ENCODE measurements at places on chromosomes 4 and X.

DNA sequence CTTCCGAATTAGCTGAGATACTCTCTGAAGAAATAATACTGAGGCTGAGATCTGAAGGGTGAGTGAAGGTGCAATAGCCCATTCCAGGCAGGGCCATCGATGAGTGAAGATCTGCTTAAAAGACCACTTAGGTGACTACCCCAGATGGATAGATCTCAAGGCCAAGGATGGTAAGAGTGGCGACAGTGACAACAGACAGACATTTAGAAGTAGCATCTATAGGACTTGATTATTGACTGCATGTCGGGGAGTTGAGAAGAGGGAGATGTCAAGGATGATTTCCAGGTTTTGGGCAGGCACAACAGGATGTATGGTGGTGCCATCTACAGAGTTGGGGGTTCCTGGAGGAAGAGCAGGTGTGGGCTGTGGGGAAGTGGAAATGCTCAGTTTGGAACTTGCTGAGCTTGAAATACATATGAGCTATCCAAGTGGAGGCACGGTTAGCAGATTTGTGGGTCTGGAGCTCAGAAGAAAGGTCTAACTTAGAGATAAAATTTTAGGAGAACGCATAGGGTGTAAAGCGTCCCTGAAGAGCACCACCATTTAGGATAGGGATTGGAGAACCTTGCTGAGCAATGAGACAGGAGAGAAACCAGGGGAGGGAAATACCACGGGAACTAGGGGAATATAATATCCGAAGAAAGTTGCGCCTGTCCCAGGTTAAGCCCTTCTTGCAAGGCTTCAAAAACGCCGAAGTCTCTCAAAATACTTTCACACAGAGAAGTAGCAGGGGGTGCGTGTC is 688 bp downstream of the UFSP2 start:
- DNase-seq, result no peak

GRCh38 chr4:6341696-6342095 is 72.0 kb downstream of the WFS1 start:
- no peak for DNase-seq

DNA sequence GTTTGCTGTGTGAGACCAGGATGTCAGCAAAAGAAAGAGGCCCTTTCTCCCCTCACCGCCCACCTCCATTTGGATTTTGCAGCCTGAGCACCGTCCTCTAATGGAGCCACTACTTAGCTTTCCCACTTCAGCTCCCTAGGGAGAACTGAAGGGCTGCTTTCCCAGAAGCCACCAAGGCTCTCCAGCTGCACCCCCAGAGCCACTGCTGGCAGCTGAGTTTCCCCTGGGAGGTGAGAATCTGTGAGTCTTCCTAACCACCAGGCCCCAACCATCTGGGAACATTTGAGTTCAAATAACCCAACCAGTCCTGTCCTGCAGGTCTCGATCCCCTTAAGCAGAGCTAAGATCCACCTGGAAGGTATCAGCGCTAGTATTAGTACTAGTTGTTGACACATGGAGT is 173.1 kb upstream of the USP9X start:
- no peak for DNase-seq

DNA sequence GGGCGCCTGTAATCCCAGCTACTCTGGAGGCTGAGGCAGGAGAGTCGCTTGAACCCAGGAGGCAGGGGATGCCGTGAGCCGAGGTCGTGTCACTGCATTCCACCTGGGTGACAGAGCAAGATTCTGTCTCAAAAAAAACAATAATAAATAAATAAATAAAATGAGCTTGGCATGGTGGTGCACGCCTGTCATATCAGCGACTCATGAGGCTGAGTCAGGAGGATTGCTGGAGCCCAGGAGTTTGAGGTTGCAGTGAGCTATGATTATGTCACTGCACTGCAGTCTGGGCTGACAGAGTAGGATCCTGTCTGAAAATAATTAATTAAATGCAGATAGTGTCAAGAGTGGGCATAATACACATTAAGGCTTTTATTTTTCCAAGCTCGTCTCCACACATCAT is 77.5 kb downstream of the DHRSX start:
- DNase-seq, result no peak

DNA sequence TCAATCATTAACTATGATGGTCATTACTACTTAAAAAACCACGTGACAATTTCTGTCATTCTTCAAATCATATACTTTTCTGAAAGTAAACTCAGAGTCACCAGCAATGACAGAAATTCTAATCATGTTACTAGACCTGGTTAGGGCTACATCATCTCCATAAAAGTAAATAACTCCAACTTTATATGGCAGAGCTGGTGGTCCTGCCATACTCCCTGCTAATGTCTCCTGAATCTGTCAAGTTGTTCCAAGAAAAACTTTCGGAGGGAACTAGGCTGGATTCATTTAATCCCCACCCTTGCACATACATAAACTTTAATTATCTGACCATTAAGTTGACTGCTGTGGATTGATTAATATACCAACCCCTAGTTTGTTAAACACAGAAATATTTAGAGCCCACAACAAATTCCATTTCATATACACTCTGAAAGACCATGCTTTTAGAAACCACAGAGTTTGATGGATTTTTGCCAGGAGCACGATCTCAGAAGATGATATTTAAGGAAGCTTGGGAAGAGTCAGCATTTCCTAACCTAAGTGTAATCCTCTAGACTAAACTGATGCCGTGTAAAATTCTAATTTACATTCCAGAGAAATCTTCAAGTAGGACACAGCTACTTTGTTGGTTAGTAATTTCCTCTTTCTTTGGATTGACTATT is 577.0 kb downstream of the FAT4 start:
- no peak for DNase-seq

DNA sequence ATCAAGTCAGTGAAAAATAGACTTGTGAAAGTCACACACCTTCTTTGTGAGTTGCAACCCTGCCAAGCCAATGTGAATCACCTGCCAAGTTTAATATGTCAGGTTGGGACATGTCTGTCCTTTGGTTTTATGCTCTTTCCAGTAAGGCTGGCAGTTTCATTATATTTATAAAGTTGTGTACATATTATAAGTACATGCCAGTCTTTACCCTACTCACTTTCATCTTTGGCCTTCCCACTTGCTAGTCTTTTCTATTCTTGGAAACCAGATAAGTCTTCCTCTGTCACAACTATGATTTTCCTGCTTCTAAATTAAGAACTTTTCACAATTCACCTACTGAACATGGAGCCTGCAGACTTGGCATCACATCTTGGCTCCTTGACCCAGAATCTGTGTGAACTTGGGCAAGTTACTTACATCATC is 680.7 kb upstream of the BOD1L1 start:
- DNase-seq, result no peak

- DNase-seq, result no peak
Observed at GRCh38 chr4:62170235-62170634, 970.1 kb downstream of the ADGRL3 start.

DNA sequence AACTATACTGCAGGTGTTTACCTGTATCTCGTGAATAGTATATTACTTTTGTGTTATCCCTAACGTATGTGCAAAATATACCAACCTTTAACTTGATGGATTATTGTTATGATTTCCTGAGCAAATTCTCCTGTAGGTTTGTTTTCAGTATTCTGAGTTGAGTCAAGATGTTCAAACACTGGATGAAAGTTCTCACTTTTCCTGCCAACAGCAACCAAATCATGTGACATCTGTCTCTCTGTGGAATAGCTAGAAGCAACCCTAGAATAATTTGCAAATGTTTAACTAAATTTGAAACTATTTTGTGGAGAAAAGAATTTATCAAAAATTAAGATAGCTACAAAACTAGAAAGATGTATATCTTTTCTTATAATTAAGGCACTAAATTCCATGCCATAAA is 35.6 kb downstream of the BCLAF3 start:
- no peak for DNase-seq

DNA sequence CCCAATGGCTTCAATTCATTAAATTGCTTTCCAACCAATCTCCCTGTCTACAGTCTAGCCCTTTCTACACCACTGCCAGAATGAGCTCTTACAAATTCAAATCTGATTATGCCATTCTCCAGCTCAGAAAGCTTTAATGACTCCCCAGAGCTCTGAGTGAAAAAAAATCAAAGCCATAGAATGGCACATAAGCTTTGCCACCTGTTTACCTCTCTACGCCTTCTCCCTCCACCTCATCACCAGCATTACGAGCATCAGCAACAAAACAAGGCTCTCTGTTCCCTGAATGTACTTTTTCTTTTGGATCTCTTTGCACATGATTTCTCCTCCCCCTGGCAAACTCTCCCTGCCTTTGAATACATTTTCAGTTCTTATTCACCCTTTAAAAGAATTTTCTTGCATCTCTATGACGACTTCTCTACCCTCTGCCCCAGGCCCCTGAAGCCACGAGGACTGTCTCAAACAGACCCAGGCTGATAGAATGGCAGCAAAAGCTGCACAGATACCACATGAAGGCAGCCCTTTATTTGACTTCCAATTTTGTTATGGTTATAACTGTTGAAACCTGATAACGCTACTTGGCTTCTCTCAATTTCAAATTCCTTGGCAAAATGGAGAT is 516.0 kb downstream of the PCDH7 start:
- DNase-seq, result no peak

DNA sequence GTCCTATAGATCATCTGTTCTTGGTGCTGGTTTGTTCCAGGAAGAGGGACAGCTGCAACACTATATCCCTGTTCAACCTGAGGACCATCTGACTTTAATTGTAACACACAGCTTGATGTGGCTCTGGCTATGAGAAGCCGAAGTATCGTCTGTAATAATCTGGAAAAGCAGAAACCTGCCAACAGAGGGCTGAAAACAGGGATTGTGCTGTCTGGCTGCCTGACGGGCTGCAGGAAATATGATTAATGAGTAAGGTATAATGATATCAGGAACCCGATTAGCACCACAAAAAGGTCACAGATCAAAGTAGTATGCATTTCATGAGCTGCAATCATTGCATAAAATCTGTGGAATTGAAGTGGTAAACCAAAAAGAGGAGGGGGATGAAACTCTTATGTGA is 170.4 kb upstream of the MAB21L2 start:
- DNase-seq, result no peak

DNA sequence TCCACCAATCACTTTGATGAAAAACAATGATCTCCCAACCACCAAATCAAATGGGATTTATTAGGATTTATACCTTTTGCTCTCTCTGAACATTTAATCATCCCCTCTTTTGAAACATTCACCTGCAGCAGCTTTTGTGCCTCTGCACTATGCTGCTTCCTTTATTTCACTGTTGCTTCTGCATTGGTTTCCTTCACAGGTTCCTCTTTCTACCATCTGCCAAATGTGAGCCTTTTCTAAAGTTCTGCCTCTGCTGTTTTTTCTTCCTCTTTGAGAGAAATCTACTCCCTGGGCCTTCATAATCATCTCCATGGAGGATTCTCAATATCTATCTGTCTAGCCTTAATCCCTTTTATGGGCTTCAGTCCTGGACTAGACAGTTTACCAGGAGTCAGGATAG is 24.7 kb downstream of the CUL4B start:
- no peak for DNase-seq

- no peak for DNase-seq
Observed at GRCh38 chr4:74934016-74934831, 1.3 kb downstream of the PARM1 start.

DNA sequence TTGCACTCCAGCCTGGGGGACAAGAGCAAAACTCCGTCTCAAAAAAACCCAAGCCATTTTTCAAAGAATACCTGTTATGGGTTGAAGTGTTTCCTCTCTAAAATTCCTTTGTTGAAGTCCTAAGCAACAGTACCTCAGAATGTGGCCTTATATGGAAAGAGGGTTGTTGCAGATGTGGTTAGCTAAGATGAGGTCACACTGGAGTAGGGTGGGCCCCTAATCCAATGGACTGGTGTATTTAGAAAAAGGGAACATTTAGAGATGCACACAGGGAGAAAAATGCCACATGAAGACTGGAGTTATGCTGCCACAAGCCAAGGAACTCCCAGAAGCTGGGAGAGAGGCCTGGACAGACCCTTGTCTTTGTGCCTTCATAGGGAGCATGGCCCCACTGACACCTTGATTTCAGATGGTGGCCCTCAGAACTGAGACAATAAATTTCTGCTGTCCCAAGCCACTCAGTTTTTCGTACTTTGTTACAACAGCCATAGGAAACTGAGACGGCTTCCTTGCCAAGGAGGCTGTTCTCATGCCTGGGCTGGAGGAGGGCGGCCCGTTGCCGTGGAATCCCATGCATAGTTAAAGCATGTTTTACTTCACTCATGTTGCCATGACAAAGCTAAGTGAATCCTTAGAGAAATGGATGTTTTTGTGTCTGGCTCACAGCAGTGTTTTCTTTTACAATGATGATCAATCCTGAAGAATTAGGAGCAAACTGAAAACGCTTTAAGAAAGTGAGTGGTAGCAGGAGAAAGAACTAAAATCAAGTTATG is 16.5 kb downstream of the TRAPPC2 start:
- no peak for DNase-seq

DNA sequence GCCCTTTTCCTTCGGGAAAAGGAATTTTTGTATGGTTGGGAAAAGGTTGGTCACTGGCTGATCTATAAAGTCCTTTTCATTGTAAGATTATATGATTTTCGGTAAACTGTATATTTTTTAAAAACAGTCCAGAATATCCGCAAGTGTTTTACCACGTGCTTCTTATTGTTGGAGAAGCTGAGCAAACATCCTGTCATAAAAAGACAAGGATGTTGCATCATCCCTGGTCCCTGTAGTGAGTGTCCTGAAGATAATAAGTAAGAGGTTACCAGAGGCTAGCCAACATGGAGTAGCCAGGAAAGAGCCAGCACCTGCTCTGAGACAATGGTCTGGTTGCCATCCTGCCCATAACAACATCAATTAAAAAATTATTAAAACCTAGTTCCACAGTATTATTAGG is 5.1 kb downstream of the CXCL9 start:
- DNase-seq, result no peak

GRCh38 chr4:142120921-142121320 is 484.5 kb downstream of the IL15 start:
- no peak for DNase-seq

GRCh38 chr4:162706632-162707031 is 460.1 kb downstream of the NAF1 start:
- DNase-seq, result no peak

DNA sequence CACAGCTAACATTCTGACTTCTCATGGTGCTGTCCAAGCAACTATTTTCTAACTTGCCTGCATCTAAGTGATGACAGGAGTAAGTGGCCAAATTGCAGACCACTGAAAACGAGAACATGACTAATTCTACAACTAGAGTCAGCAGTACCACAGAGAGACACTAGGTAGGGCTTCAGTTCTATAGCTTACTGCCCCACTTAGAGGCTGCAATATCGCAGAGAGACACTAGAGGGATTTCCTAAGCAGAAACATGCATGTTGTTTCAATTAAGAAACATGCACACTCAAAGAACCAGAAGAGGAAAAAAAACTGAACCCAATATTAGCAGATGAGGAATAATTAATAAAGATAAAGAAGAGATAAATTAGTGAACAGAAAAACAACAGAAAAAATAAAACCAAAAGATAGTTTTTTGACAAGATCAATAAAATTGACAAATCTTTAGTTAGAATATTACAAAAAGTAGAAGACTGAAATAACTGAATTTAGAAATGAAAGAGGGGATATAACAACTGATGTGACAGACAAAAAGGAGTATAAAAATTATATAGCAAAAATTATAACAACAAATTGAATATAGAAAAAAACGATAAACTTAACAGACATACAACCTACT is 100.8 kb downstream of the SPIN4 start:
- DNase-seq, result no peak
